CD4-positive, alpha-beta T cell treated with Interleukin-1 beta for 1 hour (primary cell): ENCODE measurements at places on chromosomes 12 and 14.

GRCh38 chr12:23525450-23526072 lies 423.9 kb downstream of the SOX5 start:
- no peak for DNase-seq

DNA sequence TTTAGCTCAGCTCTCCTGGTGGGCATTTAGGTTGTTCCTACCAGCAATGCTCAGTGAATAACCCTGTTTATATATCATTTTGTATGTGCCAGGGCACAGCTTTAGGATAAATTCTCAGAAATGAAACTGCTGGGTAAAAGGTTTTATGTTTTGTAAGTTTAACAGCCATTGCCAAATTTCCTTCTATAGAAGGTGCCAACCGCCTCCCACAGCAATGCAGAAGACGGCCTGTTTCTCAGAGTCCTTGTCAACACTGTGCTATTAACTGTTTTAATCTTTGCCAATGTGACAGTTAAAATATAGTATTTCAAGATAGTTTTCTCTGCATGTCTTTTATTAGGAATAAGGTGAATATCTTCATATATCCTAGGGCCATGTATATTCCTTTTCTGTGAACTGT lies 65.0 kb downstream of the PPP1R13B start:
- DNase-seq, result no peak

DNA sequence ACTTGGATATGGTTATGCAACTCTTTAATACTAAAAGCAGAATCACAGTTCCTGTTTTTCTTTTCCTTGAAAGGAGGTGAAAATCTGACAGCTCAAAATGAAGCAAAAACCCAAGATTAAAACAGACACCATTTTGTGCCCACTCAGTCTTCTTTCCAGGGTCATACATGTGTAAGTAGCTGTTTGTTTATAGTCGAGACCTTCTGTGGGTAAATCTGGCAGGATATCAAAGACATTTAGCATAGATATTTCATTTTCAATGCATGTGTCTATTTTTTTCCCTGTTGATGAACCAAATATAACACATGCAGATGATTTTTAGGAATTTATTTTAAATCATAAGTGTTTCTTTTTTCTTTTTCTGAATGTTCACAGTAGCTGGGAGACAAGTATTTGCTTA lies 398.8 kb downstream of the FOXG1 start:
- no peak for DNase-seq

DNA sequence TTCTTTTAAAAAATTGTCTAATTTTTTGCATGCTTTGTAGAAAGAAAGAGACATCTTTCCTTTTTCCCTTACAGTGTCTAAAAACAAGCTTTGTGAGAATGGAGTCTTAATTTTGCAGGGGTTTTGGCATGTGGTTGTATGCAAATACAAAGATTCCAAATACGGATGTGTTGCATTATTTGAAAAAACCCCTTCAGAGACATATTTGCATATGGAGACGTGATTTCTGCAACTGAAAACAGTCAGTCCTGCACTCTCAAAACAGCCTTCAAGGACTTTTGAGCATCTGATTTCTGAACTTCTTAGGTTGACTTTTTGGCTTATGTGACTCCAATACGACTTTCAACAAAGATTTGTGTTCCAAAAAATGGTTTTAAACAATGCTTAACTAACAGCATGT lies 7.8 kb downstream of the IRAK3 start:
- DNase-seq, result no peak

GRCh38 chr12:71718611-71719010 lies 32.7 kb downstream of the TMEM19 start:
- no peak for DNase-seq

- DNase-seq, result no peak
Measured at GRCh38 chr12:113262710-113263109, 41.4 kb downstream of the TPCN1 start.

DNA sequence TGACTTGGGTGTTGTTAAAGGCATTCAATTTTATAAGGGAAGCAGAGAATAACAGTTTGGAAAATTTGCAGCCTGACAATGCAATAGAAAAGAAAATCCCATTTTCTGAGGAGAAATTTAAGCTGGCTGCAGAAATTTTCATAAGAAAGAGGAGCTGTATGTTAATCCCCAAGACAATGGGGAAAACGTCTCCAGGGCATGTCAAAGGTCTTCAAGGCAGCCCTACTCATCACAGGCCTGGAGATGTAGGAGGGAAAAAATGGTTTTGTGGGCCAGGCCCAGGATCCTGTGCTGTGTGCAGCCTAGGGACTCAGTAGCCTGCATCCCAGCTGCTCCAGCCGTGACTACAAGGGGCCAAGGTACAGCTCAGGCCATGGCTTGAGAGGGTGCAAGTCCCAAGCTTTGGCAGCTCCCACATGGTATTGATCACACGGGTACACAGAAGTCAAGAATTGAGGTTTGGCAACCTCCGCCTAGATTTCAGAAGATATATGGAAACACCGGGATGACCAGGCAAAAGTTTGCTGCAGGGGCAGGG lies 846.4 kb downstream of the C12orf50 start:
- no peak for DNase-seq

GRCh38 chr14:51996148-51996746 lies 6.9 kb downstream of the RTRAF start:
- no peak for DNase-seq

DNA sequence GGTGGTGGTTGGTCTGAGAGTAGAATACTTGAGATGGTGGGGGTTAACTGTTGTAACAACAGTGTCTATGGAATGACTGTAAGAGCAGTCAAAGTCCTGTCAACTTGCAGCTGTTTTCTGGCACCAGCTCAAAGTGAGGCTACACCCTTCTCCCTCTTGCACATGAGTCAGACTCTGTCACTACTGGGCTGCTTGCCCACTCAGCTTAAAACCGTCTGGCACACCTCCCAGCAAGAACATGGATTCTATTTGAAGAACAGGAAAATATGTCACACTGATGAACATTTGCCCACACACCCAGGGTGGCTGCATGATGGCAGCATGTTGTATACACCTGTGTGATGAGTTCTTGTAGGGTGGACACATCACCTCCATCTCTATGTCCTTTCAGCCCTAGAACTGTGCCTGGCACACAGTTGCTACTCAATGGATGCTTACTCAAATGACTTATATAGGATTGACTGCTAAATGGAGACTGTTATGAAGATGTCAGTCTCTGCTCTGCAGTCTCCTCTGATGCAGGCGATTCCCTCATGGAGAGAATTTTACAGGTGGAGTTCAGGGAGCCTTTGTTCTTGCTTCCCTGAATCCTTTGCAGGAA lies 19.3 kb upstream of the SERPINA6 start:
- peak; percentile 32 for DNase-seq

DNA sequence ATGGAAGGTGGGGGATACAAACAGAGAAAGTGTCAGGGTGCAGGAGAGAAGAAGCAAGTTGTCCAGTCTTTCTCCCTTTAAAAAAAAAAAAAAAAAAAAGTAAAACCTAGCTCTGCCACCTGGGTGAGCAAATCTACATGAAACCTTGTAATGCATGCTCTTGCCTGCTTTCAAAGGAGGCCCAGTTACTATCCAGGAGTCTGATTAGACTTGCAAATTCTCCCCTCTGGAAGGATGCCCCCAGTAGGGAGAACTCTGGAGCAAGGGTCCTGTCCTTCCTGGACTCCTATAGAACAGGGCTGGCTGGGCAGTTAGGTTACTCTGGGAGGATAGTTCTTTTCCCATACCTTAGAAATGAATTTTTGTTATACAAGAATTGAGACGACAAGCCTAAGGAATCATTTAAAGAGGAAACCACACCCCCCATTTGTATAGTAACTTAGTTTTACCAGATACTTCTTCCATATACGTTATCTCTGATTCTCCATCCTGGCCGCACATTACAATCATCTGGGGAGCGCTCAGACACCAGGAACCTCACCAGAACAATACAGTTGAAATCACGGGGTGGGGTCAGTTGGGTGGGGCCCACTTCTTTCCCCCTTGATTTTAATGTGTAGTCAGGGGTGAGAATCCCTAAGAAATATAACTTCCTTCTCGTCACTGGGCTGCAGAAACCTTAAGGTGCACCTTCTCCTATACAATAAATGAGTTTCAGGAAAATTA lies 30.5 kb downstream of the RAB35 start:
- DNase-seq, result no peak

DNA sequence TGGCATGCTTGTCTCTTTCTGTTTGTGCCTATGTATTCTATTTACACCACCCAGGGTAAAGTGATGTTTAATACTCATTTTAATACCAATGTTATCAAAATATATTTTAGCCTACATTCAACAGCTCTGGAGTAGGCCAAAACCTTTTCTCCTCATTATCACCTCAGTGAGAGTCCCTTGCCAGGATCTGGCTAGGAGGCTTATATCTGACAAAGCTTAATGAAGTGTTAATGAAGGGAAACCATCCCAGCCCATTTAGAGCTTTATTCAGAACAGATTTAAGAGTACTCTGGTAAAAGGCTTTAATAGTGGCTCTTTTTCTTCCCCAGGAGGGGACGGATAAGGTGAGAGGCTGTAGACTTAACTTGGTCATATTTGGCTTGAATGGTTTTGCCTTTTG lies 137.6 kb downstream of the GRIN2B start:
- no peak for DNase-seq

DNA sequence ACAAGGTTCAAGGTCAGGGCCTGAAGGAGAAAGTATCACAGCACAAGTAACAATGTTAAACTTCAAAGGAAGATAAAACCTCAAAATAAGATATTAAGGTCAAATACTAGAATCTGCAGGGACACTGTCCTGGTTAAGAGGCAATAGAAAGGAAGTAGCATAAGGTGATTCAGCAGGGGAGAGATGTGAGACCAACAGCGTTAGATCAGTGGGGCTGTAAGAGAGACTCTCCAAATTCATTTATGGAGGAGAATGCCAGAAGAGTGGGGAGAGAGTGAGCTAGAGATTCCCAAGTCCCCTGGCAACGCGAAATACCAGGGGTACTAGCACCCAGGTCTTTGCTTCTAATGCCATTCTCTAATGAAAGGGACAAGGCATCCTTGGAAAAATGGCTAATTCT lies 610.9 kb downstream of the DIO2 start:
- no peak for DNase-seq

DNA sequence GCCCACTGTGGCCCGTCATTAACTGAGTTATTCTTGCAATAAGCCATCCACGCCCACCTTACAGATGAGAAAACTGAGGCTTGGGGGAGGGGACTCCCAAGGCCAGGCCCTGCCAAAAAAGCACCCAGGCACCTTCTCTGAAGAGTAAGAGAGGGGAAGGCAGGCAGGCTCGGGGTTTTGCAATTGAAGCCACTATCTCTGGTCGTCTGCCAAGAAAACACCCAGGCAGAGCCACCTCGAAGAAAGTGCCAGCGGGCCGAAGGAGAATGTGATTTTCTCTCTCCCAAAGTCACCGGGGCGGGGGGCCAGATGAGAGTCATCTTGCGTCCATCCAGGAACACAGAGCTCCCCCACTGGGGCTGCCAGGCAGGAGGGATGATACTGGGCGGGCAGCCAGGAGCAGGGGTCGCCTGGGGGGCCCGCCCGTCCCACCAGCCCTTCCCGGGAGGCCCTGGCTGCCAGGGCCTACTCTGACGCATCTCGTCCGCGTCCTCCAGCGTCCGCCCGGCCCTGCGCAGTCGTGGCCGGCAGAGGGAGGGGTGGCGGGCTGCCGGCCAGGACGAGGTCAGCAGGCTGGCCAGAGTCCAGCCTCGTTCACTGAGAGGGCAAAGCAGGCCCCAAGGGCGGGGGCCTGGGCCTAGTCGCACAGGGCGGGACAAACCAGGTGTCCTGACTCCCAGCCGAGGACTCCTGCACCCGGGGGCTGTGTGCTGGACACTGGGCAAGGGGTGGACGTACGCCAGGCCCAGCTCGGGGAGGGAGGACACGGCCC lies 74.3 kb downstream of the RFLNA start:
- DNase-seq, result no peak

DNA sequence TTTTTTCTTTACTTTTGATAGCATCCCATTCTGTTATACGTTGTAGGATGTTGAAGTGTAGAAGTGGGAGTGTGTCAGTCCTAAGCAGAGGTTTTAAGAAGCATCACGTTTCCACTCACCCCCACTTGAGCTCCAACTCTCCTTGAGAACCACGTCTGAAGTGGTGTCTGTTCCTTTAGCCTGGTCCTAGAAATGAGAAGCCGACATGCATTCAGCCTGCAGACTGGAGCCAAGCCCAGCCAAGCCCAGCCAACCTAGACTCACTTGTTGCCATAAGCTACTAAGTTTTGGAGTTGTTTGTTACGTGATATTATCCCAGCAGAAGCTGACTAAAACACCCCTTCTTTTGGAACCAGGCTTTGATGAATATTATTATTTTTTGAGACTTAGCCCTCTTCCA lies 4.4 kb upstream of the ELK3 start:
- no peak for DNase-seq

- DNase-seq, result no peak
Measured at GRCh38 chr14:75960231-75960630, 21.6 kb downstream of the TGFB3 start.

DNA sequence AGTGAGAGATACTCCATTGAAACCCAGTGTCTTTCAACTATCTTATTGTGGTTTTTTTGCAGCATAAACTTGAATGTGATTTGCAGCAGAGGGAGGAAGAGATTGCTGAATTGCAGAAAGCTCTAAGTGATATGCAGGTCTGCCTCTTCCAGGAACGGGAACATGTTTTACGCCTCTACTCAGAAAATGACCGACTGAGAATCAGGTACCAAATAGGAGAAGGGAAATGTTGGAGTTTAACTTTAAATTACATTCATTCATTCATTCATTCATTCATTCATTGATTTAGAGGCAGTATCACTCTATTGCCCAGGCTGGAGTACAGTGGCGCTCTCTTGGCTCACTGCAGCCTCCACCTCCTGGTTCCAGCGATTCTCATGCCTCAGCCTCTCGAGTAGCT lies 17.0 kb downstream of the CCDC77 start:
- DNase-seq, result no peak

GRCh38 chr14:101005447-101005846 lies 101.9 kb upstream of the RTL1 start:
- peak; percentile 26 for DNase-seq

GRCh38 chr12:50415899-50416479 lies 15.3 kb downstream of the LARP4 start:
- no peak for DNase-seq

DNA sequence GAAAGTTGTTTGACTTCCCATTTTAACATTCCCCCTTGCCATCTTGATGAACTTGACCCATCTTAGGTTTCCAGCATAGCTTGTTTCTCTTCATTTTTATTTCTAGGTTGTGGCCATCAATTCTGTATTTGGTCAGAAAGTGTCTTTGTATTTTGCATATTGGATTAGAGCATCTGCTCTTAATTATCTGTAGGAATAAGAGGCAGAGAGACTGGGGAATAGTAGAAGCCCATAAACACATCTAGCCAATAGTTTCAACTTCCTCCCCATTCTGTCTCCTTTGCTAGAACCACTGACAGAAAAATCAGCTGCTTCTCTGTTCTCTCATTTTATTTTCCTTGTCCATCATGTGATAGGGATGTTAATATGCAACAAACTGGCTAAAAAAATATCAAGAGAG lies 8.2 kb downstream of the SOCS2 start:
- no peak for DNase-seq

GRCh38 chr14:106737021-106737420 lies 1210.6 kb downstream of the TMEM121 start:
- DNase-seq, result peak; percentile 37
